ENCODE measurements at places on chromosomes 4 and X. TPM values are rescaled to one million over a fixed set of nuclear protein-coding genes. Genes with fewer than 3 reads are reported as not detected.

HGFAC gene
- 2.3 TPM for total RNA-seq

TEX13C gene
- total RNA-seq = not detected

MAP9 gene
- total RNA-seq = 20.8 TPM

F8 gene
- total RNA-seq = 10.0 TPM

RPS3A gene
- total RNA-seq = 2,319 TPM

MAGEA10 gene
- not detected for total RNA-seq

- H3K27ac ChIP-seq = no peak overlapping the region
- H3K4me3 ChIP-seq = no peak overlapping the region
- H3K36me3 ChIP-seq = no peaks in the 10 kb centered on the region
These were observed 23.7 kb downstream of the DCHS2 start for GRCh38 chr4:154467886-154468285.

DNA sequence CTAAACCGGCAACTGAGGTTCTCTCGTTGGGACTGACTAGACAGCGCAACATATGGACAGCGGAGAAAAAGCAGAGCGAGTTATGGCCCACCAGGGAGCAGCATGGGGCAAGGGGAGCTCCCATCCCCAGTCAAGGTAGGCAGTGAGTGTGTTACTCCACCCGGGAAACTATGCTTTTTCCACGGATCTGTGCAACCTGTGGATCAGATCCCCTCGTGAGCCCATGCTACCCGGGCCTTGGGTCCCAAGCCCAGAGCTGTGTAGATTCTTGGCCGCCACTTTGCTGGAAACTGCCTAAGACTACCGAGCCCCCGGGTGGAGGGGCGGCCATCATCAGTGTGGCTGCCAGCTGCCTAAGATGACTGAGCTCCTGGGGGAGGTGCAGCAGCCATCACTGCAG lies 140.9 kb downstream of the PAPSS1 start:
- H3K27me3 ChIP-seq = no peaks in the 10 kb centered on the region
- H3K27ac ChIP-seq = no peak overlapping the region
- no peaks in the 10 kb centered on the region for H3K4me1 ChIP-seq
- no peak for DNase-seq
- no peaks in the 10 kb centered on the region for H3K36me3 ChIP-seq
- H3K4me3 ChIP-seq = no peak overlapping the region

- no peak for DNase-seq
- peaks cover 4% of the 10 kb centered on the region for H3K36me3 ChIP-seq
- no peak overlapping the region for H3K27ac ChIP-seq
- peaks cover 17% of the 10 kb centered on the region for H3K4me1 ChIP-seq
- H3K4me3 ChIP-seq = no peak overlapping the region
These were observed 111.5 kb downstream of the POLA1 start for GRCh38 chrX:24805201-24805600.

DNA sequence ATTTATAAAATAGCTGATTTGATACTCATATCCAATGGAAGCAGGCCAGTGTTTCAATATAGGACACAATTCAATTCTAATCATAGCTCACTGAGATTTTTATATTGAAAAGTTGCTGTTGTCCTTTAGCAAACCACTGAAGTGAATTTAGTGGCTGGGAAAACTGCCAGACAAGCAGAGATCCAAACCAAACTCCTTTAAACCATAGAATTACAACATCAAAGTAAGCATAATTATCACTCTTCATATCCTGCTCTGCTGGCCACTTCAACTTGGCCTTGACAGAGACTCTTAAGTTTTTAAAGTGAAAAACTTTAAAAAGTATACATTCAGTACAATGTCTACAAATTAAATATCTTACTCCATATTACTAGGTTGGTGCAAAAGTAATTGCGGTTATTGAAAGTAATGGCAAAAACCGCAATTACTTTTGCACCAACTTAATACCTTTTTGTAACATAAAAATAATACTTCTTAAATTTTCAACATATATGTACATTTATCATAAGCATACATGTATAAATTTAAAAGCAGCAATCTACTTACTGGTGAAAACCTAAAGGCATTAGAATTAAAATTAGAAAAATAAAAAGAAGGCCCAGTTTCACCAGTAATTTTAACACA lies 433.0 kb downstream of the PCDH10 start:
- H3K27me3 ChIP-seq = no peaks in the 10 kb centered on the region
- DNase-seq = peak; percentile 82
- H3K36me3 ChIP-seq = no peaks in the 10 kb centered on the region
- H3K27ac ChIP-seq = no peak overlapping the region

- H3K36me3 ChIP-seq = no peaks in the 10 kb centered on the region
- peak; percentile 75 for DNase-seq
- H3K4me1 ChIP-seq = peaks cover 10% of the 10 kb centered on the region
- no peak overlapping the region for H3K4me3 ChIP-seq
- H3K27ac ChIP-seq = no peak overlapping the region
These were observed 127.1 kb downstream of the FBXO8 start for GRCh38 chr4:174156239-174156826.

DNA sequence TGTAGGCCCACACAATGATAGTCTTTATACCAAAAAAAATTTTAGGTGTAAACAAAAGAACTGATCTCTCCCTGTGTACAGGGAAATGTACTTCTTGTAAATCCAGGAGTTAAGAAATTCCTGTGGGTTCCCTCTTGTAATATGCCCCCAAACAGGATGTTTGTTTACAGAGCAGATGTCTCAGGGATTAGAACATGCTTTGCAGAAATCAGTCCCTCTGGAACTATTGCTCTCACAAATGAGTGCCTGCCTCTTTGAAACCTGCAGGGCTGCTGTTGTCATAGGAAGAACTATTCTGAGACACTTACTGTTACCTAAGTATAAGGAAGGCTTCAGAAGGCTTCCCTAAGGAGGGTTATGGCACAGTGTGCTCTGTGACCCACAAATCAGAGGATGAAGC lies 35.6 kb downstream of the PAK3 start:
- H3K4me1 ChIP-seq = no peaks in the 10 kb centered on the region
- H3K27ac ChIP-seq = no peak overlapping the region
- H3K4me3 ChIP-seq = no peak overlapping the region
- no peaks in the 10 kb centered on the region for H3K36me3 ChIP-seq
- H3K27me3 ChIP-seq = no peaks in the 10 kb centered on the region
- no peak for DNase-seq

DNA sequence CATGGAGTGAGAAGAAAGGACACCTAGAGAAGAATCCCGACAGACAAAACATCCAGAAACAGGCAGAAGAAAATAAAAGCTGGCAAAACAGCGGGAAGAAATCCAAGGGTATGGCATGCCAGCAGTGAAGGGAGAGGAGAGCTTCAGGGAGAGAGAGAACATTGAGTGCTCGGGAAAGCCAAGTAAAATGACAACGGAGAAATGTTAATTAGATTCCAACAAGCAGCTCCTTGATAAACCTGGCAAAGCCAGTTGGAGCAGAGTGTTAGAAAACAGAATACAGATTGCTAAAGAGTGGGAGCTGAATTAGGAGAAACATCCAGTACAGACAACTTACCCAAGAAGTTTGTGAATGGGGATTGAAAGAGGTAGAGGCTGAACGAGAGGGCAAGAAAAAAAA lies 40.4 kb upstream of the MAOA start:
- no peaks in the 10 kb centered on the region for H3K27me3 ChIP-seq
- H3K4me1 ChIP-seq = peaks cover 8% of the 10 kb centered on the region
- DNase-seq = no peak
- H3K36me3 ChIP-seq = no peaks in the 10 kb centered on the region

- H3K36me3 ChIP-seq = no peaks in the 10 kb centered on the region
- peak; percentile 7 for DNase-seq
- no peak overlapping the region for H3K27ac ChIP-seq
These were observed 170.9 kb downstream of the IL15 start for GRCh38 chr4:141807103-141807891.

- no peaks in the 10 kb centered on the region for H3K27me3 ChIP-seq
- H3K36me3 ChIP-seq = no peaks in the 10 kb centered on the region
- H3K27ac ChIP-seq = no peak overlapping the region
- no peaks in the 10 kb centered on the region for H3K4me1 ChIP-seq
- no peak for DNase-seq
- no peak overlapping the region for H3K4me3 ChIP-seq
These were observed 111.1 kb downstream of the HMX1 start for GRCh38 chr4:8760561-8760960.

GRCh38 chr4:26466578-26467270 lies 23.6 kb downstream of the CCKAR start:
- H3K36me3 ChIP-seq = no peaks in the 10 kb centered on the region
- H3K27ac ChIP-seq = no peak overlapping the region
- no peak for DNase-seq
- H3K4me3 ChIP-seq = no peak overlapping the region
- H3K27me3 ChIP-seq = no peaks in the 10 kb centered on the region

- H3K27ac ChIP-seq = no peak overlapping the region
- no peaks in the 10 kb centered on the region for H3K4me1 ChIP-seq
- H3K27me3 ChIP-seq = peaks cover 13% of the 10 kb centered on the region
- H3K4me3 ChIP-seq = no peak overlapping the region
These were observed 123.5 kb upstream of the JADE1 start for GRCh38 chr4:128686032-128686465.

DNA sequence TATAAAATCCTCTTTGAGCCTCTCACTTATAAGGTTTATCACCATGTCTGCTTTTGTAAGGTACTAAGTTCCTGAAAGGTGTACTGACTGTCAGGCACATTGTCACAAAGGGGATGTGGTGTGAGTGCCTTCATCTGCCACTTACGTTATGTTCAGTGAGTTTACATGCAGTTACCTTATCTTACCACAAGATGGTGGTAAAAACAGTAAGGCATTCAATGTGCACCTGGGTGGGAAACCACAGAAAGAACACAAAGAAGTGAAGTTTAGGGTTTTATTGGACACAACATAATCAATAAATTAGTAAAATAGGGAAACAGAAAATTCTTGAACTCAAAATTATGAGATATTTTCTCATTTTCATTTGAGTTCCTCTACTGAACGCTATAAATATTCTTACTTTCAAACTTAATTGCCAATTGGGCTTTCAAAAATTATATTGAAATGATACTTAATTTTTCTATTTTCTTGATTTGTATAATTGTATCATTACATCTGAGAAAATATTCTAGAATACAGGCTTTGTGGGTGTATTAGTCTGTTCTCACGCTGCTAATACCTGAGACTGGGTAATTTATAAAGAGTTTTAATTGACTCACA lies 650.8 kb downstream of the PCDH7 start:
- H3K27ac ChIP-seq = no peak overlapping the region
- no peak overlapping the region for H3K4me3 ChIP-seq
- DNase-seq = peak; percentile 61
- H3K4me1 ChIP-seq = no peaks in the 10 kb centered on the region

DNA sequence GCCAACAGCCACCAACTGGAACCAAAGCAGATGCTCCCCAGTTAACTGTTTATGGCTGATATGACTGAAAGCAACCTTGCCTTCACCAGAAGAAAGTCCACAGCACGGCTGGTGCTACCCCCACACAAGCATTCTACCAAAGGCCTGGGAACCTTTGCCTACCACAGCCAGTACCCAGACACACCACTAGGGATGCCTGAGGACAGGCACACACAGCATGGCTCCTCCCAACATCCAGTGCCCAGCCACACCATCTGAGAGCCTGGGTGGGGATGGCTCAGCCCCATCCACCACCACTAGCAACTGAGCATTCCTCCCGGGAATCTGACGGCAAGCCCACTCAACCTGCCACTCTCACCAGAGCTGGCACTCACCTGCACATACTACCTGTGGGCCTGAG lies 178.6 kb downstream of the SLC7A11 start:
- H3K4me1 ChIP-seq = no peaks in the 10 kb centered on the region
- H3K27me3 ChIP-seq = no peaks in the 10 kb centered on the region
- H3K4me3 ChIP-seq = no peak overlapping the region
- H3K27ac ChIP-seq = no peak overlapping the region

GRCh38 chrX:46310815-46311497 lies 234.3 kb downstream of the ZNF674 start:
- H3K4me1 ChIP-seq = no peaks in the 10 kb centered on the region
- DNase-seq = no peak
- H3K4me3 ChIP-seq = no peak overlapping the region
- no peaks in the 10 kb centered on the region for H3K27me3 ChIP-seq
- H3K36me3 ChIP-seq = no peaks in the 10 kb centered on the region

DNA sequence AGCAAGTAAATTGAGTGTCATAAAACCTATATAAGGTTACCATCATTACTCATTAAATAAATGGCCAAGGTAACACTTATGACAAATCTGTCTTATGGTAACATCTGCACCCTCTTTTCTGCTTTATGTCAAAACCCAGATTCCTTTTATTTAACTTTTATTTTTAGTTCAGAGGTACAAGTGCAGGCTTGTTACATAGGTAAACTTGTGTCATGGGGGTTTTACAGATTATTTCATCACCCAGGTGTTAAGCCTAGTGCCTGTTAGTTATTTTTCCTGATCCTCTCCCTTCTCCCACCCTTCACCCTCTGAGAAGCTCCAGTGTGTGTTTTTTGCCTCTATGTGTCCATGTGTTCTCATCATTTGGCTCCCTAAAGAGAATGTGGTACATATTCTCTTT lies 930.7 kb downstream of the CCSER1 start:
- no peaks in the 10 kb centered on the region for H3K36me3 ChIP-seq
- H3K4me3 ChIP-seq = no peak overlapping the region
- no peak overlapping the region for H3K27ac ChIP-seq
- peaks cover 3% of the 10 kb centered on the region for H3K4me1 ChIP-seq
- no peak for DNase-seq

GRCh38 chr4:120158046-120158445 lies 91.4 kb upstream of the MAD2L1 start:
- DNase-seq = peak; percentile 20
- no peaks in the 10 kb centered on the region for H3K27me3 ChIP-seq
- H3K36me3 ChIP-seq = no peaks in the 10 kb centered on the region
- no peak overlapping the region for H3K27ac ChIP-seq
- H3K4me1 ChIP-seq = no peaks in the 10 kb centered on the region

DNA sequence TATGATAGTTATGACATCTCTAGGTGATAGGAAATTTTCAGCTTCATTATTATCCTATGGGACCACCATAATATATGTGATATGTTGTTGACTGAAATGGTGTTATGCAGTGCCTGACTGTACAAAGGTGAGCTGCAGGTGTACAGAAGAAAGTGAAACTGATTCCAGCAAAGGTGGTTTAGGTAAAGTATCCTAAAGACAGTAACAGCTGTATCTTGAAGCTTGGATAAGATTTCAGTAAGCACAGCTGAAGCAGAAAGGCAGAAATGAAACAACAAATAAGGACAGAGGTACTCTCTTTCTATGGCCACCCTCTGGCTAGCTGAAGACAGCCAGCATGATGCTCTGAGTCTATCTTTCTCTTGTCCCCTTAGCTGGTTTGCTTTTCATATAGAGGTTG lies 30.0 kb upstream of the PGK1 start:
- H3K4me1 ChIP-seq = no peaks in the 10 kb centered on the region
- no peaks in the 10 kb centered on the region for H3K36me3 ChIP-seq
- no peak overlapping the region for H3K4me3 ChIP-seq
- H3K27me3 ChIP-seq = no peaks in the 10 kb centered on the region
